Activated CD8-positive, alpha-beta memory T cell treated with anti-CD3 and anti-CD28 coated beads for 1 hour (primary cell): ENCODE measurements at places on chromosomes 4 and X.

GRCh38 chr4:22921936-22922335 lies 229.2 kb downstream of the GBA3 start:
- no peak for DNase-seq

GRCh38 chr4:158945529-158946108 lies 157.3 kb upstream of the RAPGEF2 start:
- DNase-seq = no peak

GRCh38 chr4:76981644-76982043 lies 32.1 kb downstream of the SEPTIN11 start:
- no peak for DNase-seq

- DNase-seq = no peak
Observed at GRCh38 chr4:156924774-156925315, 46.8 kb downstream of the PDGFC start.

DNA sequence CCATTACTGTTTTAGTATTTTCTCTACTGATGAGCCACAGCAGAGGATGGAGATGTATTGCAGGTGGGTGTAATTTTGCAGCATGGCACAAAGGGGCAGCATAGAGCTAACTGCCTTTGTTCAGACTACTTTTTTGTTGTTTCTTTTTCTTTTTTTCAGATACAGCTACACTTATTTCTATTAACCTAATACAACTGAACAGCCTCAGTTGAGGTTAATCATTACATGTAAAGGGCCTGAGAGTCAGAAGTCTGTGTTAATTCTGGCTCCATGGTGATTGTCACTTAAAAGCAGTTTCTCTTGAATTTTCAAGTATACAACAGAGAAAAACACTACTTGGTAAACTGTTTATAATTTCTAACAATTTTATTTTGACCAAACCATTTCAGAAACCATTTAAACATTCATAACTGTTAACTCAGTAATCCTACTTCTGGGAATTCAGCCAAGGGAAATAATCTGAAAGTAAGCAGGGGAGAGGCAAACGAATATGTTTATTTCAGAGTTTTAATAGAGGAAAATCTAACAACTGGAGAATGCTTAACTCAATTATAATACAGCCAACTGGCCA lies 13.9 kb upstream of the PPEF2 start:
- DNase-seq = no peak
